ENCODE measurements at places on chromosomes 3 and 15. TPM values are rescaled to one million over a fixed set of nuclear protein-coding genes. Genes with fewer than 3 reads are reported as not detected.

- DNase-seq: no peak
Measured at GRCh38 chr3:39205919-39206516, 13.6 kb upstream of the XIRP1 start.

DNA sequence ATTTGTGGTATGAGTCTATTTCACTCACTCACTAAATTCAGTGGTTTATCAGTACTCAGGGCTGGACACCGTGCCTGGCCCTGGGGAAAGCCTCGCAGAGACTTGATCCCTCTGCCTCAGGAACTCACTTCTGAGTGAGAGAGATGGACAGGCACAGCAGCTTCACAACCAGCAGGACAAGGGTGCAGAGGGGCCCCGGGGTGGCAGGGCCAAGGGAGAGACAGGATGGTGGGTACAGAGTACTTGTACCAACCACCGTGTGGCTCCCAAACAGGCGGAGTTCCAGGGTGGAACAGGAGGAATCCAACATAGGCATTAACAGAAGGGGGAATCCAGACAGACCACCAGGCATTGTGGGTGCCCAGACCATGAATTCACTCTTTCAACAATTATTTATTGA lies 143.7 kb downstream of the MEGF11 start:
- no peak for DNase-seq

DNA sequence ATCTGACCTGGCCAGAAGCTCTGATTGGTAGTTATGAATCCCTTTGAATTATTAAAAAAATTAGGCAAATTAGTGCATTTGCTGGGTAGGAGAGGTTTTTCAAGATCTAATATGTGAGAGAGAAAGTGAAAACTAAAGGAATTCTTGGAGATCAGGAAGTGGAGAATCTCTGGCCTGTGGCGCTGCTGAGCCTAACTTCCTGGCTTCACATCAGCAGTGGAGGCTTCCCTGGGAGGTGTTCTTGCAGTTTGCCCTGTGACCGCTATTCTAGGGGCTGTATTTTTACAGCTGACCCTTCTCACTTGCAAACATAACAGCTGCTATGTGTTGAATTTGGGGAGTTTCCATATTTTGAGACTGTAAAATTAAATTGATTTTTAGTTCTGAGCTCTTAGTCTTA lies 166.4 kb downstream of the ATG7 start:
- no peak for DNase-seq

Gene ZPLD1
- 0.06 TPM for polyA plus RNA-seq

Gene DAZL
- not detected for polyA plus RNA-seq

DNA sequence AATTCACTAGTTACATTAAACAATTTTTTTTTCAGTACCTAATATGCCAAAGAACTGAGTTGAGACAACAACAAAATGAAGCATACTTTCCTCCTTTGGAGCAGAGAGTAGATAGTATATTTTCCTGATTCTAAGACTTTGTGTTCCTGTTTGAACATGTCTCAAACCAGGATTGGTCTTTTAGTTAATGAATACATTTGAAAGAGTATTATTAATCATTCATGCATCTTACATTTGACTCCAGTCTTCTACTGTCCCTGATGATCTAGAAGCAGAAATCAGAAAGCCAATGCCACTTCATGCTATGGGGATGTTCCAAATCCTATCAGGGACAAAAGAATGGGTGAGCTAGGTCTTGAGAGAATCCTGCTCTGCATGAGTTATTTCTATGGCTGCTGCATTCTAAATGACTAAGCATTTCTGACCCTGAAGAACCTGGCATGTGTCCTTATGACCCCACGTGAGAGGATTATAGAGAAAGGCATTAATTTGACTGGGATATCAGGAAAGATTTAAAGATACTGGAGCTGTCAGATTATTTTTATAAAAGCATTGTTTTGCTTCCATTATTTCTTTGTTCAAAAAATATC lies 32.9 kb upstream of the MBNL1 start:
- DNase-seq: no peak

GRCh38 chr3:31621314-31621713 lies 88.6 kb downstream of the STT3B start:
- DNase-seq: no peak

DNA sequence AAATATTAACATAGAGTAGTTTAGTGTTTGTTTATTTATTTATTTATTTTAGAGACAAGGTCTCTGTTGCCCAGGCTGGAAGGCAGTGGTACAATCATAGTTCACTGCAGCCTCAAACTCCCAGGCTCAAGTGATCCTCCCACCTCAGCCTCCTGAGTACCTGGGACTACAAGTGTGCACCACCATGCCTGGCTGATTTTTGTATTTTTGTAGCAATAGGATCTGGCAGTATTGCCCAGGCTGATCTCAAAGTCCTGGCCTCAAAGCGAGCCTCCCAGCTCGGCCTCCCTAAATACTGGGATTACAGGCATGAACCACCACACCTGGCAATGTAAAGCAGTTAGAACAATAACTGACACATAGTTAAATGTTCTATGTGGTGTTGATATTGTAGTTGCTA lies 4.4 kb upstream of the ZNF148 start:
- no peak for DNase-seq

Gene XIRP1
- polyA plus RNA-seq: 0.01 TPM

DNA sequence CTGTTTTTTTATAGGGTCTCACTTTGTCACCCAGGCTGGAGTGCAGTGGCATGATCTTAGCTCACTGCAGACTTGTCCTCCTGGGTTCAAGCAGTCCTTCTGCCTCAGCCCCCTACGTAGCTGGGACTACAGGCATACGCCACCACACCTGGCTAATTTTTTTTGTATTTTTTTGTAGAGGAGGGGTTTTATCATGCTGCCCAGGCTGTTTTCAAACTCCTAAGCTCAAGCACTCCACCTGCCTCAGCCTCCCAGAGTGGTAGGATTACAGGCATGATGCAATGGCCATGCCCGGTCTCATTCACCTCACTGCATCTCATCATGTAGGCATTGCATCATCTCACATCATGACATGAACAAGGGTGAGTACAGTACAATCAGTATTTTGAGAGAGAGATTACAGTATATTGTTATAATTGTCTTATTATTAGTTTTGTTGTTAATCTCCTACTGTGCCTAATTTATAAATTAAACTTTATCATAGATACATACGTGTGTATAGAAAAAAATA lies 74.3 kb upstream of the EOMES start:
- no peak for DNase-seq

GRCh38 chr3:13007251-13007941 lies 65.8 kb downstream of the IQSEC1 start:
- no peak for DNase-seq

DNA sequence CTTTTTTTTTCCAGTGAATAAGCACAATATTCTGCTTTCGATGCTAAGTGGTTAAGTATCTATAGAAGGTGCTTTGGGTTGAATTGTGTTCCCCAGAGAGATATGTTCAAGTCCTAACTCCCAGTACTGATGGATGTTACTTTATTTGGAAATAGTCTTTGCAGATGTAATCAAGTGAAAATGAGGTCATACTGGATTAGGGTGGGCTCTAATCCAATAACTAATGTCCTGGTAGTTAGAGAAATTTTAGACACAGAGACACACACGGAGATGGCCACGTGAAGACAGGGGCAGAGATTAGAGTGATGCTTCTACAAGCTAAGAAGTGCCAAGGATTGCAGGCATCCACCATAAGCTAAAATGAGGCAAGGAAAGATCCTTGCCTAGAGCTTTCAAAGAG lies 662.3 kb downstream of the NAALADL2 start:
- no peak for DNase-seq

DNA sequence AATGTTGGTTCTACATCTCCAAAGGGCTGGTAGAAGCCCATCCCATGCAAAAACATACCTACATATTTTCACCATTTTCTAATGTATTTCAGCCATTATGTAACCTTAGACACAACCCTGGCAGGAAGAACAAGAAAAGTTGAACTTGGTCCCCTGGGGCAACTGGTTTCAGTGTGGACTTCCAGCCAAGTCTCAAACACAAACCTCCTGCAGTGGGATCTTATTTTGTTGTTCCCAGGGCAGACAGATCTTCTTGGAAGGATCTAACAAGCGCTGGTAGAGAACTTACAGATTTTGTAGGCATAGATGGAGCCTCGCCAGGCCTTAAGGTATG lies 96.3 kb downstream of the ADAMTS17 start:
- DNase-seq: no peak

Gene NEDD4
- polyA plus RNA-seq: 9.1 TPM

DNA sequence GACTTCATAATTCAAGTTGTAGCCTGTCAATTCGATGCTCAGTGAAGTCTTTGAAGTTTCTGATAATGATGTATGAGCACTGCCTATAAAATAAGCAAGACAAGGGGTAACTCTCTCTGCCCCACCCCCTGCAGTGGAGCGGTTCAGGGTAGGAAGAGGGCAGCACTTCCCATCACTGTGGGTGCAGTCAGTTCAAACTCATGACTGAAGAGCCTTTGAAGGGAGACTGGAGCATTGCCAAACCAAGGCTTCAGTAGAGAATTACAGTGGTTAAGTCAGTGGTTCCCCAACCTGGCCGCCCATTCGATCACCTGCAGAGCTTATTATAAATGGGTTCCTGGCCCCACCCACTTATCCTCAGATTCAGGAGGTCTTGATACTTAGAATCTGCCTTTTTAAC lies 190.6 kb downstream of the SHQ1 start:
- no peak for DNase-seq

- DNase-seq: no peak
Measured at GRCh38 chr15:65278480-65278879, 8.2 kb downstream of the PARP16 start.

DNA sequence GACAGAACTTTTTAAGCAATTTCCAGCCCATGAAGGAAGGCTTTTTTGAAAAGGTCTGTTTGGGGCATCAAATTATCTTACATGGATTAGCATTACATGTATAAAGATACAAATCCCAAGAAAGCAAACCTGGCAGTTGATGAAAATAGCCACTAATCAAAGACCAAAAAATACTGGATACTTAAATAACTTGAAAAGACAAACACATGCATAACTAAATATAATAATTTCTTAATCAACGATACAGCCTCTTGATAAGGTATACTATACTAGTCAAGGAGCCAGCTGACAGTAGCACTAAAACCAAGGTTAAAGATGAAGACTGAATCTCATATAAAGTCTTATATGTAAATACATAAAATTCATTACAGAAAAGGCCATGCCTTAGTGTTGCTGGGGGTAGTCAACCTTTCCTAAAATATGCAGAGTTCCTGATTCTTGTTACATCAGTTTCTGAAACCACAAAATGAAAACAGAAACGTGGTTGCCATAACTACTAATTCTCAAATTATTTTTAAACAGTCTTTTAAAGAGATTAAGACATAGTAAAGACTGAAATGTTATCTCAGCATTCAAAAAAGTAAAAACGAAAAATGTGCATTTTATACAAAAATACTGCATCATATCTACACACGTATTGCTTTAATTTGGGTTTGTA lies 2.0 kb downstream of the ANKRD28 start:
- DNase-seq: no peak

- DNase-seq: no peak
Measured at GRCh38 chr3:23940775-23941174, 4.3 kb upstream of the NR1D2 start.

Gene ARPIN
- polyA plus RNA-seq: 1.6 TPM

Gene HYKK
- 1.8 TPM for polyA plus RNA-seq

- no peak for DNase-seq
Measured at GRCh38 chr3:71548705-71549384, 34.7 kb downstream of the FOXP1 start.

Gene CD86
- 2.3 TPM for polyA plus RNA-seq

Gene SERPINI2
- not detected for polyA plus RNA-seq

- DNase-seq: no peak
Measured at GRCh38 chr3:131540821-131541220, 38.0 kb upstream of the MRPL3 start.

DNA sequence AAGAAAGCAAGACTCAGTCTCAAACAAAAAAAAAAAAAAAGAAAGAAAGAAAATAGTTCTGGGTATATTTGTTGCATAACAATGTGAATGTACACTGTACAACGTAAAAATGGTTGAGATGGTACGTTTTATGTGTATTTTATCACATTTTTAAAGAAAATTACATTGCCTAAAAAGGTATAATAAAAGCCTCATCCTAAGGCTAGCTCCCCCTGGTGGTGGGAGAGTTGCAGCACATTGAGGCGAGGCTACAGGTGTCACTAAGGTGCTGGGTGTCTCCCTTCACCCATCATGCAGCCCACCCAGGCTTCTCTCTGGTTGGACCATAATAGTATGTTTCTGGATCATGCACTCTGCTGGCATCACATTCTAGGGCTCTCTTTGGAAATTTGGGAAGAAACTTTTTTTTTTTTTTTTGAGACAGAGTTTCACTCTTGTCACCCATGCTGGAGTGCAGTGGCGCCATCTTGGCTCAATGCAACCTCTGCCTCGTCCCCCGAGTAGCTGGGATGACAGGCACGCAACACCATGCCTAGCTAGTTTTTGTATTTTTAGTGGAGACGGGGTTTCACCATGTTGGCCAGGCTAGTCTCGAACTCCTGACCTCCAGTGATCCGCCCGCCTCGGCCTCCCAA lies 12.4 kb upstream of the RAB11A start:
- peak; percentile 81 for DNase-seq

Gene HIGD2B
- not detected for polyA plus RNA-seq

- no peak for DNase-seq
Measured at GRCh38 chr3:60952055-60952454, 299.2 kb downstream of the FHIT start.

DNA sequence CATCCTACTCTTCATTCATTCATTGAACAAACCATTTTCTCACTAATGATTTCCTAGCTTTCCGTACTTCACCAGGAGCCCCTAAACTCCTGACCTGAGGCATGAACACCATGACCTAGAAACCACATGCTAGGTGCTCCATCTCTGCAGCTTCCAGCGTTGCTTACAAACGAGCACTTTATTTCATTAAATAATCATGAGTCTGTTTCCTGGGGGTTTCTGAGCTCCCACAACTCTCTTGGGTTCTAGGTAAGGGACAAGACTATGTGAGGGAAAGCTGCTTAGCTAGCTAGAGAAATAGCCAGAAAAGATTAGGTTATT lies 1.3 kb downstream of the MAP2K1 start:
- no peak for DNase-seq

DNA sequence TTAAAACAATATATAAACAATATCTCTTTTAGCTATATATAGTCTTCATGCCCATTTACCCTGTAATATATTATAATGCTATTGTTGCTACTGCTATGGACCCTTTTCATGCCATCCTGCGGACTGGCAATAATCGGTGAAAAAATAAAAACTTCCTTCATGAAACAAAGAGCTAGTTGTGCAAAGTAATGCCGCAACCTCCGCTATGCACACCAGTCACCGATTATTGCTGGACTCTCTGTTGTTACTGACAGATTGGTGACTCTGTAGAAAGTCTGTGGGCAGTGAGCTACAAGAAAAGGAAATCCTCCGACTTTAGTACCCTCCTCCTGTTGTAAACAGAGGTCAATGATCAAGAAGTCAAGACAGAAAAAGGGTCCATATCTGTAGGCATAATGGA lies 17.9 kb upstream of the ICE2 start:
- DNase-seq: no peak

Gene MESP2
- polyA plus RNA-seq: not detected

GRCh38 chr3:73500321-73500720 lies 124.4 kb downstream of the PDZRN3 start:
- no peak for DNase-seq

- peak; percentile 66 for DNase-seq
Measured at GRCh38 chr3:197456261-197457091, 99.3 kb downstream of the BDH1 start.

- no peak for DNase-seq
Measured at GRCh38 chr3:27669591-27669990, 52.5 kb downstream of the EOMES start.

Gene GHSR
- not detected for polyA plus RNA-seq

Data from liver (tissue), 10 donors.